ENCODE measurements at places on chromosomes 5 and 9. TPM values are rescaled to one million over a fixed set of nuclear protein-coding genes. Genes with fewer than 3 reads are reported as not detected.

The CRHBP gene
- total RNA-seq: 0.38 TPM

The PCDHA9 gene
- total RNA-seq: not detected

The WNK2 gene
- 5.8 TPM for total RNA-seq

The CCL28 gene
- 5.4 TPM for total RNA-seq

The KCNIP1 gene
- not detected for total RNA-seq

The DAPK1 gene
- 0.20 TPM for total RNA-seq

The LCN10 gene
- 0.83 TPM for total RNA-seq

The DNM1 gene
- total RNA-seq: 0.77 TPM

The ISL1 gene
- not detected for total RNA-seq

The LCN9 gene
- total RNA-seq: not detected

The HACD4 gene
- total RNA-seq: 1.6 TPM

The CSF1R gene
- 1.8 TPM for total RNA-seq

The LECT2 gene
- total RNA-seq: not detected

The MARCHF3 gene
- total RNA-seq: 11.8 TPM

The ENDOG gene
- total RNA-seq: 10.3 TPM

The PCDHGB5 gene
- total RNA-seq: not detected

The CCDC127 gene
- 3.6 TPM for total RNA-seq

The FOXI1 gene
- total RNA-seq: not detected

The FLT4 gene
- total RNA-seq: 1.5 TPM

The DCANP1 gene
- not detected for total RNA-seq

The NRARP gene
- total RNA-seq: 2.2 TPM

The PCDHB7 gene
- total RNA-seq: not detected

The GABRA1 gene
- total RNA-seq: not detected

The BRIX1 gene
- total RNA-seq: 66.5 TPM

The DND1 gene
- total RNA-seq: 1.9 TPM

The ENG gene
- 10.5 TPM for total RNA-seq

The RNF180 gene
- total RNA-seq: not detected

The PNPLA7 gene
- total RNA-seq: 3.1 TPM

The SLC6A19 gene
- total RNA-seq: not detected

The CDK7 gene
- total RNA-seq: 28.4 TPM

The AJM1 gene
- 2.0 TPM for total RNA-seq

The CSF2 gene
- 0.30 TPM for total RNA-seq
